Activated CD8-positive, alpha-beta T cell treated with anti-CD3 and anti-CD28 coated beads, Interleukin-2, amount 10 ng/mL, durations not matched to agents 7 days and 5 days (primary cell): ENCODE measurements at places on chromosomes 1 and 21.

GRCh38 chr1:154777154-154777553 is 92.9 kb downstream of the KCNN3 start:
- H3K27ac ChIP-seq, result no peak overlapping the region
- H3K36me3 ChIP-seq, result peaks cover 6% of the 10 kb centered on the region
- no peaks in the 10 kb centered on the region for H3K4me1 ChIP-seq
- H3K27me3 ChIP-seq, result peaks cover 1% of the 10 kb centered on the region

- H3K36me3 ChIP-seq, result peaks cover 7% of the 10 kb centered on the region
- no peaks in the 10 kb centered on the region for H3K4me1 ChIP-seq
- H3K27ac ChIP-seq, result no peak overlapping the region
- no peak overlapping the region for H3K4me3 ChIP-seq
These were observed 68.5 kb downstream of the NIBAN1 start for GRCh38 chr1:184905601-184906322.

DNA sequence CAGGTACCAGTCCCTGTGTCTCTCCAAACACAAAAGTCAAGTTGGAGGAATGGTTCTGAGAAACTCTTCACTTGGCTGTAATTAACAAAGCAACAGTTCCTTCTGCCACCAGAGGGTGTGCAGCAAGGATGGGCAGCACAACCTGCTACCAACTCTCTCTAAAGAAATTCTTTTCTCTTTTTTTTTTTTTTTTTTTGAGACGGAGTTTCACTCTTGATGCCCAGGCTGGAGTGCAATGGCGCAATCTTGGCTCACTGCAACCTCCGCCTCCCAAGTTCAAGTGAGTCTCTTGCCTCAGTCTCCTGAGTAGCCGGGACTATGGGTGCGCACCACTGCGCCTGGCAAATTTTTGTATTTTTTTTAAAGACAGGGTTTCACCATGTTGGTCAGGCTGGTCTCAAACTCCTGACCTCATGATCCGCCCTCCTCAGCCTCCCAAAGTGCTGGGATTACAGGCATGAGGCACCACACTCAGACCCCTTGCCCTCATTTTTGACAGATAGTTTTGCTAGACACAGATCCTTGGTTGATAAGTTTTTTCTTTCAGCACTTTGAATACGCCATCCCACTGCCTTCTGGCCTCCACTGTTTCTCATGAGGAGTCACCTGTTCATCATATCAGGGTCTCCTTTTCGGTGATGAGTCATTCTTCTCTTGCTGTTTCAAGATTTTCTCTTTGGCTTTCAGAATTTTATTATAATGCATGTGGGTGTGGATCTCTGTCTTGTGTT is 12.1 kb upstream of the DEGS1 start:
- peaks cover 11% of the 10 kb centered on the region for H3K36me3 ChIP-seq
- H3K4me3 ChIP-seq, result no peak overlapping the region
- peak overlapping the region; percentile 74 for H3K27ac ChIP-seq
- peaks cover 45% of the 10 kb centered on the region for H3K4me1 ChIP-seq
- DNase-seq, result peak; percentile 61

- H3K36me3 ChIP-seq, result no peaks in the 10 kb centered on the region
- peaks cover 15% of the 10 kb centered on the region for H3K27me3 ChIP-seq
- no peak for DNase-seq
- no peaks in the 10 kb centered on the region for H3K4me1 ChIP-seq
- no peak overlapping the region for H3K4me3 ChIP-seq
- H3K27ac ChIP-seq, result no peak overlapping the region
These were observed 24.2 kb downstream of the MPZ start for GRCh38 chr1:161285521-161285920.

DNA sequence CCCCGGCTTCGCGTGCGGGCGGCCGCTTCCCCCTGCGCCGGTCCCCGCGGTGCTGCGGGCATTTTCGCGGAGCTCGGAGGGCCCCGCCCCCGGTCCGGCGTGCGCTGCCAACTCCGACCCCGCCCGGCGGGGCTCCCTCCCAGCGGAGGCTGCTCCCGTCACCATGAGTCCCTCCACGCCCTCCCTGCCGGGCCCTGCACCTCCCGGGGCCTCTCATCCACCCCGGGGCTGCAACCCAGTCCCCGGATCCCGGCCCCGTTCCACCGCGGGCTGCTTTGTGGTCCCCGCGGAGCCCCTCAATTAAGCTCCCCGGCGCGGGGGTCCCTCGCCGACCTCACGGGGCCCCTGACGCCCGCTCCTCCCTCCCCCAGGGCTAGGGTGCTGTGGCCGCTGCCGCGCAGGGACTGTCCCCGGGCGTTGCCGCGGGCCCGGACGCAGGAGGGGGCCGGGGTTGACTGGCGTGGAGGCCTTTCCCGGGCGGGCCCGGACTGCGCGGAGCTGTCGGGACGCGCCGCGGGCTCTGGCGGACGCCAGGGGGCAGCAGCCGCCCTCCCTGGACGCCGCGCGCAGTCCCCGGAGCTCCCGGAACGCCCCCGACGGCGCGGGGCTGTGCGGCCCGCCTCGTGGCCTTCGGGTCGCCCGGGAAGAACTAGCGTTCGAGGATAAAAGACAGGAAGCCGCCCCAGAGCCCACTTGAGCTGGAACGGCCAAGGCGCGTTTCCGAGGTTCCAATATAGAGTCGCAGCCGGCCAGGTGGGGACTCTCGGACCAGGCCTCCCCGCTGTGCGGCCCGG is 159.2 kb downstream of the RUNX1 start:
- peak; percentile 74 for DNase-seq
- peak overlapping the region; percentile 64 for H3K27ac ChIP-seq
- H3K27me3 ChIP-seq, result peaks cover 13% of the 10 kb centered on the region
- peaks cover 45% of the 10 kb centered on the region for H3K4me1 ChIP-seq

DNA sequence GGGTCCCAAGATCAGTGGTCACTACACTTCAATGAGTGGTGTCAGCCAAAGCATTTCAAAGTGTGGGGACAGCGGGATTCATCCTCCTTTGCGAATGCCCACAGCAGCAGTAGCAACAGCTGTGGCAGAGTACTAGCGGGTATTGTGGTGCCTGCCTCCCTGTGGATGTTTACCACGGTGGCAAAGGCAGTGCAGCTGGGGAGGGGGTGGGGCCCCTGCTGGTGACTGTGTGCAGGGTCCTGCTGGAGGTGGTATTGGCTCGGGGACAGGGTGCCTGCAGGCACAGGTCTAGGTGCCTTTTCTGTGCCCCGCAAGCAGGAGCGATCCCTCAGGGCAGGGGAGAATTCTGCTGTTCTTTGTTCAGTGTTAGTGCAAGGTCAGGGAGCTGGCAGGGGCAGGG is 415.7 kb downstream of the USP25 start:
- H3K27ac ChIP-seq, result no peak overlapping the region
- DNase-seq, result no peak
- no peaks in the 10 kb centered on the region for H3K27me3 ChIP-seq
- H3K4me1 ChIP-seq, result no peaks in the 10 kb centered on the region

- no peaks in the 10 kb centered on the region for H3K4me1 ChIP-seq
- no peaks in the 10 kb centered on the region for H3K36me3 ChIP-seq
- DNase-seq, result no peak
- peaks cover 14% of the 10 kb centered on the region for H3K27me3 ChIP-seq
- H3K27ac ChIP-seq, result no peak overlapping the region
These were observed 97.6 kb upstream of the MAGI3 start for GRCh38 chr1:113292603-113293255.

DNA sequence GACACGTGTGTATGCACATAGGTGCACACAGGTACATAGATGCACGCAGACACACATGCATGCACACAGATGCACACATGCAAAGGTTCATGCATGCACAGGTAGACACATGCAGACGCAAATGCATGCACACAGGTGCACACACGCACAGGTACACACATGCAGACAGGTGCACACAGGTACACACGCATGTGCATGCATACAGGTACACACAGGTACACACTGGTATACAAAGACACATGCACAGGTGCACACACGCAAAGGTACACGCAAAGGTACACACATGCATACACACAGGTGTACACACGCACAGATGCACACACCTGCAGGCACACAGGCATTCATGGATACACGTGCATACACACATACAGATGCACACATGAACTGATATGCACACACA is 8.8 kb downstream of the NOC2L start:
- no peak overlapping the region for H3K4me3 ChIP-seq
- no peak overlapping the region for H3K27ac ChIP-seq
- no peak for DNase-seq
- H3K27me3 ChIP-seq, result no peaks in the 10 kb centered on the region
- peaks cover 50% of the 10 kb centered on the region for H3K36me3 ChIP-seq

- no peaks in the 10 kb centered on the region for H3K4me1 ChIP-seq
- H3K27me3 ChIP-seq, result no peaks in the 10 kb centered on the region
- no peak overlapping the region for H3K27ac ChIP-seq
- no peak for DNase-seq
- H3K4me3 ChIP-seq, result no peak overlapping the region
- no peaks in the 10 kb centered on the region for H3K36me3 ChIP-seq
These were observed 229.4 kb downstream of the OMA1 start for GRCh38 chr1:58317086-58317485.
